ENCODE measurements at places on chromosomes 6 and 20. TPM values are rescaled to one million over a fixed set of nuclear protein-coding genes. Genes with fewer than 3 reads are reported as not detected.
A peak's percentile ranks its signal among the peaks of the same experiment; 100 is the strongest.

- no peaks in the 10 kb centered on the region for H3K4me1 ChIP-seq
- H3K27ac ChIP-seq: no peak overlapping the region
- no peak for DNase-seq
- H3K36me3 ChIP-seq: no peaks in the 10 kb centered on the region
- no peak overlapping the region for H3K4me3 ChIP-seq
These were observed 36.9 kb upstream of the CD2AP start for GRCh38 chr6:47440719-47441118.

DNA sequence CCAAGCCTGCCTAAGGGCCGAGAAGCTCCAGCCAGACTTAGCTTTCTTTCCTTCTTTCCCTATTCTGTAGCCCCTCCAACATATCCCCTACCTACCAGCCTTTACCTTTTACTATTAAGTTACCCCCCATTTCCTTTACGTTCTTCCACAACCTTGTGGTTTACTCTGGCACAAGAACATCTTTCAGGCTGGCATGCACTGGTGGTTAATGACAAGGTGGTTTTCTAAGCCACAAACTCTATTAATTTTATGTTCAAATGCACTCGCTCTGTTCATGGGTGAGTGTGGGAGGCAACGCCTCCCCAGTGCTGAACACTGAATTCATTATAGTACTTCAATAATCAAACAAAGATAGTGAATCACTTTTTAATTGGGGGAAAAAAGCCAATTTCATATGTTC lies 64.4 kb downstream of the TRERF1 start:
- peaks cover 94% of the 10 kb centered on the region for H3K4me1 ChIP-seq
- peak; percentile 37 for DNase-seq
- H3K27me3 ChIP-seq: no peaks in the 10 kb centered on the region
- peaks cover 15% of the 10 kb centered on the region for H3K36me3 ChIP-seq

- H3K36me3 ChIP-seq: no peaks in the 10 kb centered on the region
- no peak overlapping the region for H3K4me3 ChIP-seq
These were observed 189.7 kb upstream of the JAG1 start for GRCh38 chr20:10863337-10864060.

The MATN4 gene
- total RNA-seq: 0.83 TPM

The MYLK2 gene
- total RNA-seq: 0.45 TPM
